ENCODE measurements at places on chromosomes 5 and 9.
A peak's percentile ranks its signal among the peaks of the same experiment; 100 is the strongest.

GRCh38 chr5:59061377-59061776 lies 478.5 kb downstream of the RAB3C start:
- no peak for DNase-seq

- no peak for DNase-seq
Measured at GRCh38 chr5:62719061-62719720, 140.6 kb downstream of the LRRC70 start.

DNA sequence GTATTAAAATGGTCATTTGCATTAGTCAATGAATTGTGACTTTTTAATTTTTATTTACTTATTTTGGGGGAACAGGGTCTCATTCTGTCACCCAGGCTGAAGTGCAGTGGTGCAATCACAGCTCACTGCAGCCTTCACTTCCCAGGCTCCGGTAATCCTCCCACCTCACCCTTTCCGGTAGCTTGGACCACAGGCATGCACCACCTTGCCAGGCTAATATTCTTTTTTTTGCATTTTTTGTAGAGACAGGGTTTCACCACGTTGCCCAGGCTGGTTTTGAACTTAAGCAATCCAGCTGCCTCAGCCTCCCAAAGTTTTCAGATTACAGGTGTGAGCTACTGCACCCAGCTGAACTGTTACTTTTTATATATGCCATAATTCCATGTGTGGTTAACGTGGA lies 143.4 kb downstream of the FBXL17 start:
- DNase-seq, result no peak

DNA sequence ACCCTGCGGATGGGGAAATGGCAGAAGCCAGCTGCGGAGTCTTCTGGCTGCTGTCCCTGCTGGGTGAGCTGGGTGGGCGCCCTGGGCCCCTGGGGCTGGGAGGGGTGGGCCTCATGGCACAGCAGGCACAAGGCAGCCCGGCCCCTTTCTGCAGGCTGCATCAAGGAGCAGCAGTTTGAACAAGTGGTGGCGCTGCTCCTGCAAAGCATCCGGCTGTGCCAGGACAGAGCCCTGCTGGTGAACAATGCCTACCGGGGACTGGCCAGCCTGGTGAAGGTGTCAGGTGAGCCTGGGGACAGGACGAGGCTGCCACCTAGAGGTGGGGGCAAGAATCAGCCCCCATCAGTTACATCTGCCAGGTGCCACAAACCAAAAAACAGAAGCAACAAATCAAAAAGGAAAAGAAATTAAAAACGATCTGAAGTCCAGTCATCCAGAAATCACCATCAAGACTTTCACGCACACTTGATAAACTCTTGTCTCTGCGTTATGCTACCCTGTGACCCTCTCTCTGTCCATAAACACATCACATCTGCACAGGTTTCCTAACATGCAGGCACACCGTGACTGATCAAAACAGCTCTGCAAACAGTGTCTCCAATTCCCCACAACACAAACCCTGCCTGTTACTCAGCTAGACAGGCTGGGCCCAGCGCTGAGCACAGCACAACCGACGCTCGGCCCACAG lies 13.9 kb downstream of the REXO4 start:
- DNase-seq, result no peak

DNA sequence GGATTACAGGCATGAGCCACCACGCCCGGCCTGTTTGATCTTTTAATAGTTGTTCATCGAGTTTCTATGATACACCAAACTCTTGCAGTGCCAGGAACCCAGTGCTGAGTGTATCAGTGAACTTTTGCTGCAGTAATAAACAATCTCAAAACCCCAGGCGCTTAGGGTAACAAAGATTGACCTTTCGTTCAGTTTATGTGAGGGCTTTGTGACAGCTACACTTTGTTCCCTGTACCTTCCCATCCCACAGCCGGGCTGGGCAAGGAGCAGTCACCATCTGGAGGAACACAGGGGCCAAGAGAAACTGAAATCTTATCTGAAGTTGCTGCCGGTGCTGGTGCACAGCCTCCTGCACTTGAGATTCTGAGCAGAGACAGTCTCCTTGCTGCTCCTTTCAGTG lies 17.2 kb upstream of the WNK2 start:
- no peak for DNase-seq

DNA sequence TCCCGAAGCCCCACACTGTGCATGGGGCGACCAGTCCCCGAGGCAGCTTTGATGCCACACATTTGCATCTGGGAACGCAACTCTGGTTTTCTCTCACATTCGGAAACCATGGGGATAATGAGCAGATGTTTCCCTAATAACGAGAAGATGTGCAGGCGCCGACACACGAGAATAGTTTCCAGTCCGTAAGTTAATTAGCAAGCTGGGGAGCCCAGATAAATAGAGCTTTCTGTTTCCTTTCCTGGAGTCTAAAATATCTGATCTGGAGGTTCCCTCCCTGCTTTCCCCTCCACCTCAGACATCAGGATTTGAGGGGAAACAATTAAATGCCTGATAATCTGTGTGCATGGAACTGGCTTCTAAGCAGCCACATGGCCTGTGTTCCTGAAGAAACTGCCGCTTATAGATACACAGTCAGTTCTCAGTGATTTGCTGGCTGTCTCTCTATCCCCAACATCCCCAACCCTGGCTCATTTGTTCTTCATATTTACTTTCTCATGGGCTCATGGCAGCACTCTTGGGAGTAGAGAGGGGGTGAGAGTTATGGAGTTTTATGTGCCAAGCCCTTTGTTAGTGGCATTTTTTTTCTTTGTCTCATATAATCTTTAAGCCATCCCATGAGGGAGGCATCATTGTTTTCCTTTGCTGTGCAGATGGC lies 62.8 kb downstream of the PDZD2 start:
- DNase-seq, result no peak

DNA sequence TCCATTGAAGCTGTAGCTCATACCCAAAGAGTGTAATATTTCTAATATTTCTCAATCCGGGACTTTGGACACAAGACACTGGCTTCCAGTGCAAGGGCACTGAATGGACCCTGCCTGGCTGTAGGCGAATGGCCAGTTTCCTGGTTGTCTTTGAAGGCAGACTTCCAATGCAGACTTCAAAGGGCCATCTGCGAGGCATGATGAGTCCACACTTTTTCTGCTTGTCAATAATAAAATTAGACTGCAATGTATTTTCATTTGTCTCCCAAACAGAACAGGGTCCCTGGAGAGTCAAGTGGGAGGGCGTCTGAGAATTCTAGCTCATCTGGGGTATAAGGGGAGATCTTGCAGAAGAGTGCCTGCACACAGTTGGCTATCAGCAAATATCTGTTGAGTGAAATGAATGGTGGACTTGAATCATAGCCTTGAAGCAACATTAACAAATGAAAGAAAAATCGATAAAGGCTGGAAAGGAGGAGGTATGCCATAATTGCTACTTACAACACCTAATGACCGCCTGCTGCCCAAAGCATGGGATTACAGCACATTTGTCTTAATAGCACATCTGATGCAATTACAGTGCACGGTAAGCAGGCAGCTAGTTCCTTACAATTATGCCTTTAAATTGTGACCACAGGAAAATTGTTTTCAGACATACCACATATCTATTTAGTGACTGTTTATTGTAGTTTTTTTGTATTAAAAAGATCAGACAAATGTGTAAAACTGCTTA lies 137.5 kb downstream of the ARHGEF28 start:
- no peak for DNase-seq

DNA sequence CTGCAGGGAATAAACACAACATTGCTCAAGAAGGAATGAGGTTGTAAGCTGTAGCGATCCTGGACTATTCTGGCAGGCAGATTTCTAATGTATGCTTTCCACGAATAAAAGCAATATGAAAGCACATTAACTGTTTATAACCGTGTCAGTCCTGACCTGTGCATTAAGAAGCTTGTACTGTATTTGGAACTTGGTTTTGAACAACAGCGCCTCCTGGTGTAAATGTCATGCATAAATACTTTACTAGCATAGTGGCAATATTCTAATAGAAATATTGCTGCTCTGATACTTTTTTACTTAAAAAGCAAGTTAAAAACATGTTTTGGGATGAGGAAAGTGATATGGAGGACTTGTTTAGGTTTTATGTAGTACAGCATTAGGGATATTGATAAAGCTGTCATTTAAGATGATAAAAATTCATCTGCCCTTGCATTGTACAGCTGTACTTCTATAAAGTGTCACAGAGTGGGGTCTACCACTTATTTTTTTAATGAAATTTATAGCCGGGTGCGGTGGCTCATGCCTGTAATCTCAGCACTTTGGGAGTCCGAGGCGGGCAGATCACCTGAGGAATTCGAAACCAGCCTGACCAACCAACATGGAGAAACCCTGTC lies 70.7 kb upstream of the GNE start:
- peak; percentile 84 for DNase-seq

DNA sequence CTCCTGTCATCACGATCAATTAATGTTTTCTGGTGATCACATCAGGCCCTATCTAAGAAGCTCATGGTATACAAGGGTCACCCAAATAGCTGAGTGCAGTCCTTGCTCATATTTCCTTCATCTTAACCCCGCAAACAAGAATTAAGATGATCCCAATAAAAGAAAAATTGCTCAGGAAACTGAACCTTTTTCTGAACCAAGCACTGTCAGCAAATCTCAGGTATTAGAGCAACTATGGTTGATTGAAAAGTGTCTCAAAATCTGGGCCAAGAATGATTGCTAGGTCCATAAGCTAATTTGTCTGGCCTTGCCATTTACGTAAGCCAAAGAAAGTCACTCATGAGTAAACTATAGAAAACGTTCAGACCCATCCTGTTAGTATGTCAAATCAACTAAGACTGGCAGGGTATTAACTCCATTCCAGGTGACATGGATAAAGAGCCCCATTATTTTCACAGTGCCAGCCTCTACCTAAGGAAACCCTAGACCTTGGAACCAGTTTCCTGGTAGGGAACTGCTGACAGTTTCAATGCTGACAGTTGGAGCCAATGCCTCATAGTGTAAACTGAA lies 209.3 kb downstream of the DEPDC1B start:
- DNase-seq, result no peak

GRCh38 chr9:33852216-33852826 lies 35.4 kb downstream of the UBE2R2 start:
- peak; percentile 41 for DNase-seq

DNA sequence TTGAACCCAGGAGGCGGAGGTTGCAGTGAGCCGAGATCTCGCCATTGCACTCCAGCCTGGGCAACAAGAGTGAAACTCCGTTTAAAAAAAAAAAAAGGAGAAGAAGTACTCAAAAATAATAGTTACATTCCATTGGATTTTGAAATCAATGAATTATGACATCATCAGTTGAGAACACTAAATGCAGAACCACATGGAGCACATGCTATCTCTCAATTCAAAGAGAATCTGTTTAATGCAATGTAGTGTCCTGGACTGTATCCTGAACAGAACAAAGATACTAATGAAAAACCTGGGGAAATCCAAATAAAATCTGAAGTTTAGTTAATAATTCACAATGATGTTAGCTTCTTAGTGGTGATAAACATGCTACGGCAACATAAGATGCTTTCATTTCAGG lies 20.3 kb downstream of the CDC14B start:
- DNase-seq, result peak; percentile 62

GRCh38 chr9:18358325-18358724 lies 115.6 kb upstream of the ADAMTSL1 start:
- DNase-seq, result no peak

GRCh38 chr9:16729651-16730050 lies 140.8 kb downstream of the BNC2 start:
- DNase-seq, result no peak

DNA sequence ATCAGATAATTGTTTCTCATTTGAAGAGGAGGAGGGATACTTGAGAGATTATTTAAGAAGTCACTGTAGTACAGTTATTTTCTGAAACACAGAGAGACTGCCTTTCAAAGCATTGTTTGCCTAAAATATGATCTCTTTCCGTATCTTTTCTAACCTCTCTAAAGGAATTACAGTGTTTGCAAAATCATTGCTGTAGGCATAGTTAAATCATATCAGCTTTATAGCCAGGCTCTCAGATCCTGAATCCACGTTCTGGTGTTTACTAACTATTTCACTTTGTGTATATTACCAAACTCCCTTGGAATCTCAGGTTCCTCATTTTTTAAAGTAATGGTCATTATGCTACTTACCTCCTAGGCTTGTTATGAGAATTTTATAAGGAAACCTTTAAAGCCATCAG lies 1151.6 kb upstream of the CDH9 start:
- no peak for DNase-seq

DNA sequence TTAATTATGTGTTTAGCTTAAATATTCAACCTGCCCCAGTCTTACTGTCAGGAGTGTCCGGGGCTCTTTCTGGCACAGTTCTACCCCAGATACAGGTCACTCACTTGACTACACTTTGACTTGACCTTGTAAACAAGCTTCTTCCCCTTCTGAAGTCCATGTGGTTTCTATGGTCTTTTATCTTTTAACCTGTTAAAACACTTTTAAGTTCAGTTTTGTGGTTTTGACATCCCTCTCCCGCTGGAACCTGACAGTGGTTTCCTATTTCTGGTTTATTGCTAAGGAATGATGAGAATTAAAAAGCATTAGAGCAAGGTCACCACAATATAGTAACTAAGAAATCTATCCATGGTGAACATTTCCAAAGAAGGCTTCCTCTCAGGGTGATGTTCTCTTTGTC lies 300.1 kb downstream of the TMEM167A start:
- no peak for DNase-seq

- no peak for DNase-seq
Measured at GRCh38 chr9:121634329-121635261, 16.8 kb upstream of the DAB2IP start.

- no peak for DNase-seq
Measured at GRCh38 chr9:110298043-110298605, 39.5 kb downstream of the TXNDC8 start.

DNA sequence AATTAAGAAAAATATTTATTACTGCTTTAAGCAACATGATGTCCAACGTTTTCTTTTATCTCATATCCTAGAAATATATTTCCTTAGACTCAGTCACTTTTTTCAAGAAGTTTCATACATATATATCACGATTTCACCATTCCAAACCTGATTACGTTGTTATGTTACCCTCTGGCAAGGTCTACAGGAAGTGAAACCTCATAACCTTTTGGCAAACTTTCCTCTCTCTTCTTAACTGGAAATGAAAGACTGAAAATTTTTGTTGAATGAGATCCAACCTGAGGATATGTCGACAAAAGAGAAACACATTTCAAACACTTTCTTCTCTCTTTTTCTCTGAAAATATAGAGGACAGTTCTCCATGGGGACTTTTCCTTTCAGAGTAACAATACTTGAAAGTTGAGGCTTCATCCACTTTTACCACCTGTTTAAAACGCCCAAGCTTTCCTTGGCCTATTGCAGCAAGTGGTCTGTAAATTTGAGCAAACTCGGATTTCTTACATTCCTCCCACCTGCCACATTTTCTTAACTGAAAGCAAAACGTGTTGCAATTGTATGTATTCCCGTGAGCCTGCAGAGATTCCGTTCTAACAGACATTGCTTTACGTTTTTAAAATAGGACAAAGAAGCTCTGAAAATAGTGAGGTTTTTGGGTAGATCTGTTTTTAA lies 298.1 kb downstream of the CETN3 start:
- no peak for DNase-seq
